ENCODE measurements at places on chromosomes 2 and 18.

DNA sequence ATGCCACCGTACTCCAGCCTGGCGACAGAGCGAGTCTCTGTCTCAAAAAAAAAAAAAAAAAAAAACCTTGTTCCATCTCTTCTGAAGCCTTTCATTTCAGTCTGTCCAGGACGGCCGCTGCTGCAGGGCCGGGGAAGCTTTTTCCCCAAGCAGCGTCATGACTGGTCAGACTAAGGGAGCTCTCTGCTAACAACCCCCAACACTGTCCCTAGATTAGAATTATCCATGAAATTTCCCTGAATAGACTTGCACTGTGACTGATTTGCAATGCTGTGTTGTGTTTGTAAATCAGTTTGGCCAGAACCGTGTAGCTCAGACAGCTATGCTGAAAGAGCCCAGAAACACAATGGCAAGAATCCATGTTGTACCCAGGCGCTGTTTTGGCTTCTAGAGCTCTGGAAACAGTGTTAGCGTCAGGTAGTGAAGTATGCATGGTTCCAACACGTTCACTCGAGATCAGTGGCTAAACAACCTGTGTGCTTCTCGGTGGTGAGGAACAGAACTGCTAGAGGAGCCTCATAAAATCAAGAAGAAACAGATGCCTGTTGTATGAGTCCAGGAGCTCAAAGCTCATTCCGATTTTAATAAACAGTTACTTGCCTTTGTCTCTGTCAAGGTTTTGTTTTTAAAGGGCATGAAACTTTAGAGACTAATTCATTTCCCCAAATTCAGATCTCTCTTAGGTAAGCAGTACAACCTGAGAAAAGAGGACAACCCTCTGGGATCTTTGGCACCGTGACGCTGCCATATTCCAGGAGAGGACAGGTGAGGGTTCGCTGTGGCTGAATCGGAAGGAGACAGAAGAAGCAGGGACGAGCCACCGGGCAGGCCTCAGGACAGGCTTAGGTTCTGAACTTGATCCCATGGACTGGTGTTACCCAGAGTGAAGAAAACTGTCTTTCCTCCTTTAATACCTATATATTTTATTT lies 43.5 kb downstream of the GORASP2 start:
- no peak for DNase-seq

GRCh38 chr2:161139098-161139987 lies 20.9 kb upstream of the TANK start:
- no peak for DNase-seq

- DNase-seq, result no peak
Measured at GRCh38 chr18:58758606-58759005, 87.3 kb downstream of the MALT1 start.

- no peak for DNase-seq
Measured at GRCh38 chr2:138486363-138487198, 15.0 kb upstream of the SPOPL start.

DNA sequence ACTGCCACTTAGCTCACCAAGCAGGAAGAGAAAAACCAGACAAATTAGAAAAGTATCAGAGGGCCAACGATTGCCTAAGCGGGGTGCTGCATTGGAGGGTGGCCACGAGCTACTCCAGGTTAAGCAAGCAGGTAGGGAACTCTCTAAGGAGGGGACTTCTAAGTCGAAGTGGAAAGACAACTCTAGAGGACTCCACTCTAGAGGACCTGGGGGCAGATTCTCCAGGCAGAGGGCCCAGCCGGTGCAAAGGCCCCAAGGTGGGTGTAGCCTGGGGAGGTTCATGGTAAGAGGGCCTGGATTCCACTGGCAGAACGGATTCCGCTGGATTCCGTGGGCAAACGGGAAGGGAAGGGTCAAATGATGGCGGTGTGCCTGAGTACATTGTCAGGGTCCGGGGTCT lies 12.7 kb downstream of the FBLN7 start:
- no peak for DNase-seq

GRCh38 chr2:46162329-46163097 lies 134.7 kb upstream of the EPAS1 start:
- DNase-seq, result no peak

GRCh38 chr2:63257473-63257872 lies 206.8 kb downstream of the OTX1 start:
- no peak for DNase-seq

- no peak for DNase-seq
Measured at GRCh38 chr2:142422769-142423168, 292.0 kb upstream of the LRP1B start.

- no peak for DNase-seq
Measured at GRCh38 chr2:30224151-30224550, 7.2 kb upstream of the LBH start.

- DNase-seq, result no peak
Measured at GRCh38 chr2:188884517-188884916, 89.7 kb upstream of the COL3A1 start.

- DNase-seq, result no peak
Measured at GRCh38 chr18:23121133-23121532, 14.2 kb upstream of the CABLES1 start.

DNA sequence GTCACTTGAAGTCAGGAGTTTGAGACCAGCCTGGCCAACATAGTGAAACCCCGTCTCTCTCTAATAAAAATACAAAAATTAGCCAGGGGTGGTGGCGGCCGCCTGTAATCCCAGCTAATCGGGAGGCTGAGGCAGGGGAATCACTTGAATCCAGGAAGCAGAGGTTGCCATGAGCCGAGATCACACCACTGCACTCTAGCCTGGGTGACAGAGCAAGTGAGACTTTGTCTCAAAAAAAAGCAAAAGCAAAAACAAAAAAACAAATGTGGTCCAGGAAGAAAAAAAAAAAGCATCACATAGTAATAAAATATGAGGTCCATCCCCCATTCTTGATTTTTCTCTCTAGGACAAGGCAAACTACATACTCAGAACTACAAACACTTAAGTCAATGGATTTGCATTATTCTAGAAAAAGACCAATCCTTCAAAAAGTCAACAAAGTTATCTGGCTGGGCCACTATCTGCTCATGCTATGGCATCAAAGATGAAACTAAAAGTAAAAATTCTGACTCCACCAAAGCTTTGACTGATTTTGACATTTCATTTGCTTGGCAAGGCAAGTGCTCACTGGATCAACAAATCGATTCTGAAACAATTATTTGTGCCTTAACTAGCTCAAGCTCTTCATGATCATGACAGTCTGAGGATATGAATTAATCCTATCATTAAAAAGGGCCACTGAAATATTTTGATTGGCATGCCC lies 28.4 kb downstream of the MEX3C start:
- no peak for DNase-seq

DNA sequence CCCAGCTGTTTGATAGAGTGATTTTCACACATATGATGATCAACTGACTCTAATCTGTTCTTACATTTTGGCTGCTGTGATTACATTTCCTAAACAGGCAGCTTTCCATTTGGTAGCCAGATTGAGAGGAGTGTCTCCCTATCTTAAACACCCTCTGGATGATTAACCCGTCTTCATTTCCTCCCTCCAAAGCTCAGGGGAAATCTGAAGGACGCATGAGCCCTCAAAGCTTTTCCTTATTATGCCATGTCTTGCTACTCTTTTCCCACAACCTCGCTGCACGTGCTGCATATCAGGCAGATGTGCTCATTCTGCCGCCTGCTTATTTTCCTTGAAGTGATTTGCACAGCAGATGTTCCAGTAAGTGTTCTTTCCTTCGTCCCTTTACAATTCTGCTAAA lies 837.4 kb downstream of the LRRTM4 start:
- DNase-seq, result no peak

DNA sequence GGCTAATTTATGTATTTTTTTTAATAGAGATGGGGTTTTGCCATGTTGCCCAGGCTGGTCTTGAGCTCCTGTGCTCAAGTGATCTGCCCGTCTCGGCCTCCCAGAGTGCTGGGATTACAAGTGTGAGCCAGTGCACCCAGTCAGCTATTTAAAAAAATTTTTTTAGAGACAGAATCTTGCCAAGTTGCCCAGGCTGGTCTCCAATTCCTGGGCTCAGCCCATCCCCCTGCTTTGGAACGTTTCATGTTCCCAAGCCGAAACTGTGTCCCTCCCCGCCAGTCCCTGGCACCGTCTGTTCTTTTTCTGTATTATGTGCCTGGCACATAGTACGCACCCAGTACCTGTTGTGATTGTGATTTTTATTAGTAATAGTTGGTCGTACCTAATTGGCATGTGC lies 63.1 kb upstream of the MGAT5 start:
- no peak for DNase-seq

- no peak for DNase-seq
Measured at GRCh38 chr2:192098814-192099491, 95.8 kb downstream of the TMEFF2 start.

DNA sequence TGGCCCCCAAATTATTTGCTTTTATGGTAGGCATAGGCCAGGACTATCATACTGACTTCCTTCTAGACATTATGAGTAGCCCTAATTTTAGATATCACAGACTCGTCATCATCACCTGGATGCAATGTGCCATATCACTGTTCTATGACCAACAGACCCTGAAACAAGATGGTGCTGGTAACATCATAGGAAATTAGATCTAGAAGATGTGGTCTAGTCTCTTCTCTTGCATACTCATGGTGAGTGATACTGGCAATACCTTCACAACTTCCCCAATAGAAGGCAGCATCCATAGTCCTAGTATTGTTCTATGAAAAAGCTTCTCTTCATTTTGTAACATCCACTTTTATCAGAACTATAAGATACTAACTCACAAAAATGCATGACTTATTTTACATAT lies 116.3 kb upstream of the ITGA4 start:
- DNase-seq, result no peak

DNA sequence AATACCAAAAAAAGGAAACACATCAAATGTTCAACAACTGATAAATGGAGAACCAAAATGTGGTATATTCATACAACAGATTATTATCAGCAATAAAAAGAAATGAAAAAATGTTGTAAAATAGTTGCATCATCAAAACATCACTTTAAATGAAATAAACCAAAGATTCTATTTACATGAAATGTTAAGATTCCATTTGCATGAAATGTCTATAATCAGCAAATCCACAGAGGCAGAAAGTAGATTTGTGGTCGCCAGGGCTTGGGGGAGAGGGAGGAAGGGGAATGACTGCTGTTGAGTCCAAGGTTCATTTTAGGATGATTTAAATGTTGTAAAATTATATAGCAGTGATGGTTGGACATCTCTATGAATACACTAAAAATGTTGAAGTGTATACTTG lies 181.9 kb downstream of the RTP5 start:
- no peak for DNase-seq

Data from activated naive CD4-positive, alpha-beta T cell (primary cell).